ENCODE measurements at places on chromosomes 2 and 18.

DNA sequence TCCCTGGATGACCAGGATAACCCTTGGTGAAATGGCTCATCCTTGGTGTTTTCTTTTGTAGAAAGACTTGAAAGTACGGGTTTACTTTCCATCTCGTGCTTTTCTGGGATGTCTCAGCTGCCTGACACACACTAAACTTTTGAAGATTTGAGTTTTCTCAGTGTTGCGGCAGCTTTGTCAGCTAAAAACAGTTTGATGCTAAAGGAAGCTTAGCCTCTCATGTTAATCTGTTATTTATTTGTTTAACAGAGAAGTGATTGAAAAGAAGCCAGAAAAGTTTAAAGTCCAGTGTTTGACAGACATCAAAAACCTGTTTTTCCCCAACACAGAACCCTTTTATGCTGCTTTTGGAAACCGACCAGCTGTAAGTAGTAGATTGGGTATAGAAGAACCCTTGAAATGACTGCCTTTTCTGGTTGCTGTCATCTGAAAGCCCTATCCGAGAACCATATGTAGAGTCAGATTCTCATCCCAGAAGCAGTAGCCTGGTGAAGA lies 72.8 kb downstream of the LPIN1 start:
- DNase-seq, result no peak

DNA sequence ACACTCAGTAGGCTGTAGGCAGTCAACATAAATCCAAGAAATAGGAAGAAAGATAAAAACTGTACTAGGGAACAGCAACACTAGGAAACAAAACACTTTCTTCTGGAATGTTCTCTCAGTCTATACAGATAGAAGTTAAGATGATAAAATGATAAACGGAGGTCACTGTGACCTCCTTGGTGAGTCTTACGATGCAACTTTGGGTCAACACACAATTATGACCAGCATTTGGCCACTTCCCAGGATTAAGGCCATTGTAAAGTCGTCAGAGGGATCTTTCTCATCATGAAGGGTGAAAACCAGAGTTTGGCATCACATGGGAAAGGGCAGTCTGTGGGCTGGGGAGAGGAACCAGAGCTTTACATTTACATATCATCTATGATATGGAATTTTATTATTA lies 33.4 kb downstream of the LAMA3 start:
- DNase-seq, result no peak

GRCh38 chr18:48973731-48974130 lies 23.0 kb upstream of the SMAD7 start:
- no peak for DNase-seq

DNA sequence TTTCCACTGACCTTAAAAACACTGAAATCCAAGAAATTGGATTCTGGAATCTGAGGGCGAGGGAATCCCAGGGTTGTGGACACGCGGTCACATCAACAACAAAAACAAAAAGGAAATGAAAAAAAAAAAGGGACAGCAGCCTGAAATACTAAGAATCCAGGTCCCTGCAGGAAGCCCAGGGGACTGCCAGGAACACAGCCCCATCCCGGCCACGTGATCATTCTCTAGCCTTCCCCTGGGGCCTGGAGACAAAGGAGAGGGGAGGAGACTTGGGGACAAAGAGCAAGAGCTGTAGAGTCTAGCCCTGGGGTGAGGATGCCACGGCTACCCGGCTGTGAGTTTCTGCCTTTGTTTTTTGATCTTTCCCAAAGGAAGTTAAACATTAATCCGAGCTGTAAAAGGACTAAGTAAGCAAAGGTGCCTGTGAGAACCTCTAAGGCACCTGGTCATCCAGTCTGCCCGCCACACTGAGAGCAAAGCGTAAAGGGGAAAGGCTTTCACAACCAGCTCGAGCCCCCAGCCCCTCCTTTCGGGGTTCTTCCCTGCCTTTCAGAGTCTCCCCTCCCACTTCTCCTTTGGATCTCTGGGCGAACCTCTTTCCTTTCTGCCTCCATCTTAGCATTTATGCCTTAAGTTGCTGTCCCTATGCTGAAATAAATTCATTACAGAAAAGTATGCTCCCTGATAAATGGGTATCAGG lies 57.9 kb upstream of the MSH2 start:
- DNase-seq, result peak; percentile 96

DNA sequence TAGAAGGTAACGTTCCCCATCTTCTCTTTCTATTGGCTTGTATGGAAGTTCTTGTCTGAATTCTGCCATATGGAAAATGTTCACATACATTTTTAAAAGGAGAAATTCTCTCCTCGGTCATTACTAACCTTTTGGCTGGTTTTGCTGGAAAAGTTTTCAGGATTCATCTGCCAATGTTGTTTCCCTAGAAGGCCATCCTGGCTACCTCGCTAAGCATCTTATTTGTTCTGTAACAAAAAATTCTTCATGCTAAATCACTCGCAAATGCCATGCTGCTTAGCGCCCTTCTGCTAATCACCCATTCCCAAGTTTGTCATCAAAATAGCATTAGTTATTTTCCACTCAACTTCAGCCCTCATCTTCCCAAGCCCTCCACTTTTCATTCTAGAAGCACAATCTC lies 262.0 kb downstream of the SLC8A1 start:
- DNase-seq, result no peak

GRCh38 chr2:225192869-225193268 lies 150.6 kb upstream of the DOCK10 start:
- DNase-seq, result no peak

GRCh38 chr2:68709421-68709911 lies 25.1 kb upstream of the ARHGAP25 start:
- peak; percentile 23 for DNase-seq

- no peak for DNase-seq
Measured at GRCh38 chr18:74598350-74599001, 806 bp downstream of the ZNF407 start.

DNA sequence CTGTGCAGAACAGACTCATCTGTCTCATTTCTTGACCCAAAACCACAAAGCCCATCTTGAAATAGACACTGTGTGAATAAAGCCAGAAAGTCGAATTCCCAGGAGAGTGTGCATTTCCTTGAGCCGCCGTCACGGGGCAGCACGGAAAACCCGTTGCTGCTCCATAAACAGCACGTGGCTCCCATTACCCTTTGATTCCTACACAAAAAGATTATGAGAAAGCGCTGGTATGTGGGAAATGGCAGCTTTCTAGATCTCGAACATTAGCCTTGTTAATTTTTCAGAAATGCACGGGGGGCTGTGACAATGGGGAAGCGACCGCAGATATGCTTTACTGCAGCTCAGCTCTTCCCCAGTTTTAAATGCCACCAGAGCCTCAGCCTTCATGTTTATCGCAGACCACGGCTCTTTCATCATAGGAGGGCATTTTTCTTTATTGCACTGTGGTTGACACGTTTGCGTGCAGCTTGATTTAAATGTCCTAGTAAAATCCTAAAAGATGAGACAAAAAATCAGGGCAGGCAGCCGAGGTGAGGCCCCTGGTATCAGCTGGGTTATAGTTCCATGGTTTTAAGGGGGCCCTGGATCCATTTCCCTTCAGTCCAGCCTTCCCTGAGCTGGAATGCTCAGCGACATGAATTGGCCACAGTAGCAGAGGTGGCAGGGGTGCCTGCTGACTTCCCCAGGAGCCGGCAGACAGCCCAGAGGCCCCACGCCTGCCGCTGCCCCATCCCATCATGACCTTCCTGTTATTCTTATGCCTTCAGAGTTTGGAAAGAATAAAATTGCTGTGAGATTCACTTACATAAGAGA lies 249.3 kb downstream of the NDUFA10 start:
- DNase-seq, result no peak

GRCh38 chr2:172806493-172806892 lies 70.8 kb downstream of the RAPGEF4 start:
- peak; percentile 16 for DNase-seq

DNA sequence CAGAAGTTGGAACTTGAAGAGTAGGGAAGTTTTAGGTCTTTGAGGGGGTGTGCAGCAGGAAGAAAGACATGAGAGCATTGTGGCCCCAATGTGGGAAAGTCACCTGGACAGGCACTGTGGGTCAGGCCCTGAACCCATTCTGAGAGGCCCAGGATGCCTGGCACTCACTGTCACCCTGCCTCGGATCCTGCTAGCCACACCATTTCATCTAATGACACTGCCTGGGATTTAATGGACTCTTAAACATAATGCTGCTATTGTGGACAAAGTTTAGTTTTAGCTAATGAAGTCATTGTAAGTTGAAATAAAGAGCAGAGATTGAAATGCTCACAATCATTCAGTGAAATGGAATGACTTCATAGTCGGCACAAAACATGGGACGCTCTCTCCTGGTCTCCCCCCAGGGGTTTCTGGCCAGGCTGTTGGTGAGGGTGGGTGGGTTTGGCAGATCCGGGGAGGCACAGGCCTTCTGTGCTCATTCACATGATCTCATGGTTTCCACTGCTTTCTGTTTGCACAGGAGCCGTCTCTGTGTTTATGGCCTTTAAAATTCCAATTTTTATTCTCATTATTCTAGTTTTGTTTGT lies 141.8 kb upstream of the KLHL29 start:
- DNase-seq, result no peak

DNA sequence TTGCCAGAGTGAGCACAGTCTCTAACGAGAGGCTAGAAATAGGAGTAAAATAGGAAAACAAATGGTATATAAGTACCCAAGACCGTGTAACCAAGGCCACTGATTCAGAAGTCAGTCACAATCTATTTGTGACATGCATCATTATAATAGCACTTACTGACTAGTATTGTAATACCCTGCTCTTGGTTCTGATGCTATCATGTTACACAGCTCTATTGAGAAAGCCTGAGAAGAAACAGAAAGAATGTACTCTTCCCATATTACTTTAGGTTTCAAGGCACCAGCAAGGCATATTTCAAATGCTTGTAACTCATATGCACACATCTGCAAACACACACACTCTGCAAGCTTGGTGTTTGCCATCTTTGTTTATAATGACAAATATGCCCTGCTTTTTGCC lies 746.4 kb downstream of the SLC4A3 start:
- no peak for DNase-seq

All from H54 (cell line).